ENCODE measurements at places on chromosomes 3 and 15. TPM values are rescaled to one million over a fixed set of nuclear protein-coding genes. Genes with fewer than 3 reads are reported as not detected.

CD80 gene
- total RNA-seq: 1.0 TPM

EBLN2 gene
- 2.4 TPM for total RNA-seq

ISL2 gene
- total RNA-seq: not detected

OR5H1 gene
- total RNA-seq: not detected

PLSCR4 gene
- 56.4 TPM for total RNA-seq

GRCh38 chr3:190718097-190718496, 144.4 kb downstream of the GMNC start:
- H3K4me3 ChIP-seq: no peak overlapping the region
- no peaks in the 10 kb centered on the region for H3K36me3 ChIP-seq
- no peaks in the 10 kb centered on the region for H3K27me3 ChIP-seq
- H3K27ac ChIP-seq: no peak overlapping the region
- no peaks in the 10 kb centered on the region for H3K4me1 ChIP-seq

DNA sequence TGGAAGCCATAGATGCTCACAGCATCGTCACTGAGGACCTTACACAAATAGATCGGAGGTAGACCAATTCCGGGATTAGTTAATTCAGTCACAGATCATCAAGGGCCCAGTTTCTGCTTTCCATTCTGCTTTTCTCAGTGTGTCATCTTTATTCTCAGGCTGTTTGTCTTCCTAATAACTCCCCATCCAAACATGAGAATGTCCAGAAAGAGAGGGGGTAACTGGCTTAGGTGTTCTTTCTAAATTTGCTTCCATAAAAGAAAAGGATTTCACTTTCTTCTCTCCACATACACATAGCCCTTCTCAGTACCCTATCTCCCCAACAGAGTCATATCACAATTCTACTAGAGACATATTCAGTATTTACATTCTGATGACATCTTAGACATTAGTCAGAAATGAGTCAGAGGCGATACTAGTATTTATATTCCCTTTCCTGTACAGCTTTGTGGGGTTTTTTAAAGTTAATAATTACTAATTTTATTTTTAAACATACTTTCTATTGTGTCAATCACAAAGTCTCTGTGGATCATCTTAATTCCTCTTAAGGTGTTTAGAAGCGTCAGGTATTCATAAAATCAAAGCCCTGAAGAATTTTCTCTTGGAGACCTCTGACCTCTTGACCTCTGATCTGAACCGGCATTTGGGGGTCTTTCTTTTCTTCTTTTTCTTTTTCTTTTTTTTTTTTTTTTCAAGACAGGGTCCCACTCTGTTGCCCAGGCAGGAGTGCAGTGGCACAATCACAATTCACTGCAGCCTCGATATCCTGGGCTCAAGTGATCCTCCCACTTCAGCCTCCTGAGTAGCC, 24.3 kb upstream of the IL12A start:
- no peaks in the 10 kb centered on the region for H3K36me3 ChIP-seq
- DNase-seq: no peak
- H3K27me3 ChIP-seq: no peaks in the 10 kb centered on the region
- H3K4me1 ChIP-seq: no peaks in the 10 kb centered on the region
- no peak overlapping the region for H3K27ac ChIP-seq

DNA sequence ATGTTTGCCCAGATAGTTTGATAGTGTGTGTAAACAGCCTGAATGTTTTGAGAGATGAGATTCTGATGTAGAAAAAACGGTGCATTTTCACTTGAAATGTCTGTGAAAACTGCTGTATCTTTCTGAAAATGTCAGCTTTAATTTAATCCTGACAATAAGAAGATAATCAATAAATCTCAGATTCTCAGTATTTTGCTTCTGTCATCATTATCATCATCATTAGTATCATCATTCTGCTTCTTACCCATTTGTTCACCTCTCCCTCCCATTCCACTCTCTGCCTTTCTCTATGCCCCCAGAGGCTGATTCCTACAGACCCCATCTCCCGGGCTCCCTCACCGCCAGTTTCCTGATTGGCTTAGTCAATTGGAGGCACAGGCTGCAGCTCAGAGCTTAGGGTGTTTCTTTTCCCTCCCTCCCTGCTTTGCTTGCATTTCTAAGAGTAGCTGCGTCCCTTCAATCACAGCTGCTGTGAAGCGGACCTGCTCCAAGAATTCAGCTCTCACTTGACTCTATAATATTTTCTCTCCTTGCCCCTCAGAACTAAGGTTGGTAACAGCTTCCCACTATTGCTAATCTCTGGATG, 8.2 kb upstream of the SNTN start:
- H3K36me3 ChIP-seq: no peaks in the 10 kb centered on the region
- no peak overlapping the region for H3K27ac ChIP-seq
- DNase-seq: no peak
- no peak overlapping the region for H3K4me3 ChIP-seq
- H3K4me1 ChIP-seq: no peaks in the 10 kb centered on the region
- no peaks in the 10 kb centered on the region for H3K27me3 ChIP-seq

DNA sequence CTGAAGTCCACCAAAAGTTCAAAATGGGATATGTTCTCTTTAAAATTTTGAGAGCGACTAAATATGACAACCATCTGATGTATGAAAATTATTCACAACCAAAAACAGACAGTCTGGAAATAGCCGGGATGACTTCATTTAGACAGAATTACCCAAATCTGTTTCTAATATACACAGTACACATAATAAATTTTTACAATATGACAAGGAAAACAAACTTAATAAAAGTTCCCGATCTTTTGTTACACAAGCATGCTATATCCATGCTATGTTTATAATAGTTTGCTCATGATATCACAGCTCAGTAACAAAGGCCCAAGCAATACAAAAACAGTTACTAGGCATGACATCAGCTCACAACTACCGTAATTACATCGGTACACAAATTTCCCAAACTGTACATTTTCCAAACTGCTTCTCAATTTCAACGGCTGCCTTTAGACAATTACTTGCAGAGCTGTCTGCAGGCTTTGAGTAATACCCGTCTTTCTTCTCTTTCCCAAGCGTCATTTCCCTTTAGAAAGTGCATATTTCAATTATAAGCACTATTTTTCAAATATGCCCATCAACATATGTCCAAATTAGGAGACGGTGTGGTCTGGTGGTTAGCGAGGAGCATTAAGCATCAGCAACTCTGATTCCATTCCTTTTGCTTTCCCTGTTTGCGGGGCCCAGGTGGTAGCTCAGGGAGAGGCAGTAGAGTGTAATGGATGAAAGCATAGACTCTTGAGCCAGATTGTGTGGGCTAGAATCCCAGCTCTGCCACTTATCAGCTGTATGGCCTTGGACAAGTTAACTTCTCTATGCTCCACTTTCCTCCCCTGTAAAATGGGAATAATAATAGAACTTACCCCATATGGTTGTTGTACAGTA, 481.2 kb downstream of the FOXP1 start:
- no peak overlapping the region for H3K27ac ChIP-seq
- H3K4me1 ChIP-seq: peaks cover 11% of the 10 kb centered on the region
- no peak for DNase-seq
- no peak overlapping the region for H3K4me3 ChIP-seq
- no peaks in the 10 kb centered on the region for H3K36me3 ChIP-seq

- peak overlapping the region; percentile 92 for H3K4me3 ChIP-seq
- H3K36me3 ChIP-seq: no peaks in the 10 kb centered on the region
- H3K27me3 ChIP-seq: no peaks in the 10 kb centered on the region
- H3K4me1 ChIP-seq: peaks cover 25% of the 10 kb centered on the region
Measured at GRCh38 chr15:96334017-96334704, 3.7 kb downstream of the NR2F2 start.

GRCh38 chr15:80840182-80841130, 61.3 kb downstream of the CEMIP start:
- H3K27ac ChIP-seq: no peak overlapping the region
- DNase-seq: no peak
- no peaks in the 10 kb centered on the region for H3K36me3 ChIP-seq

DNA sequence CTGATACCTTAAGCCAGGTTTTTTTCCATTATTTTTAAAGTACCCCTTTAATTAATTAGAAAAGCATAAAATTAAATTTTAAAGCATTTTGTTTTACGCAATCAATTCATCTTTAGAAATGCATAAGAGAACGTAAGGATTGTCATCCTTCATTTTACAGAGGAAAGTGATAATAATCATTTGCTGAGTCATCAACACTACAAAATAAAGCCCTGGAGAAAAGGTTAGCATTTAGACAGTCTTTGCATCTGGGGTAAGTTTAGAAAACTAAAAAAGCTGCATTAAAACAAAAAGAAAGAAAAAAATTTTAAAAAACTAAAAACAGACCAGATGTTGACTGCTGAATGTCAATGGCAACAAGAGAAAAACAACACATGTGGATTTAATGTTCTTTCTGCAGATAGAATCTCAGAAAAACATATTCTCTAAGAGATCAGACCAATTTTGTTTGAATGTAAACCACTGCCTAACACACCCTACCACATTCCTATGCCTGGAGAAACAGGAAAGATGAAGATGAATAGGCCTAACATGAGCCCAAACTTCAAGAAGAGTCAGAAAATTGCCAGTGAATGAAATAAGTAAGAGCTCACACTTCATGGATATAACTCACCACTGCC, 59.9 kb downstream of the SUCNR1 start:
- no peaks in the 10 kb centered on the region for H3K36me3 ChIP-seq
- H3K27me3 ChIP-seq: no peaks in the 10 kb centered on the region
- H3K4me3 ChIP-seq: no peak overlapping the region
- H3K27ac ChIP-seq: no peak overlapping the region
- no peak for DNase-seq

- H3K4me1 ChIP-seq: no peaks in the 10 kb centered on the region
- H3K4me3 ChIP-seq: no peak overlapping the region
- no peaks in the 10 kb centered on the region for H3K27me3 ChIP-seq
- no peak for DNase-seq
Measured at GRCh38 chr15:74517096-74517495, 23.9 kb upstream of the ARID3B start.

GRCh38 chr3:46110701-46111493, 83.6 kb upstream of the XCR1 start:
- H3K27ac ChIP-seq: peak overlapping the region; percentile 45
- no peak overlapping the region for H3K4me3 ChIP-seq
- H3K4me1 ChIP-seq: peaks cover 4% of the 10 kb centered on the region
- no peak for DNase-seq

DNA sequence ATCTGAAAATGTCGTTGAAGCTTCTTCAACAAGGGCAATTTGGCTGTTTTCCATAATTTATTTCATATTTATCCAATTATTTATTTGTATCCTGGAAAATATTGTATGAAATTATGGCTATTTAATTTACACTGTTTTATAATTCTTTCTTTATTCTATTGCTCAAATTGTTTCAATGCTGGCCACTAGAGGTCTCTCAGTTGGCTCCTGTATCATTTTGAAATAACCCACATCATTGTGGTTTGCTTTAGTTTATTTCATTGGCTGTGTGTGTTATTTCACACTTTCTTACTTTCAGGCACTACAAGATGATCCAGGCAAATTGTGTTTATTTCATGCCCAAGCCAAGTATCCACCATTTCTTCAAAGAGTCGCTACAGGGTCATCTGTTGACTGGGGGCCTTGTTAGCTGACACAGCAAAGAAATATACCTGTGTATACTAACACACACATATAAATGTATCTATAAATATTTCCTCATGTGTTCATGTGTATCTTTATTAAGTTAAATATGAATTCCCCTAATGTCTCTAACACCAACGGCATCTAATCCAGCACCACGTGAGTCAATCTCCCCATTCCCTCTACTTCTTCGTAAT, 86.2 kb downstream of the NPAP1 start:
- DNase-seq: no peak
- no peak overlapping the region for H3K4me3 ChIP-seq
- no peaks in the 10 kb centered on the region for H3K27me3 ChIP-seq
- no peak overlapping the region for H3K27ac ChIP-seq
- H3K36me3 ChIP-seq: no peaks in the 10 kb centered on the region

GRCh38 chr15:67097930-67098740, 32.7 kb downstream of the SMAD3 start:
- H3K4me1 ChIP-seq: peaks cover 23% of the 10 kb centered on the region
- no peak overlapping the region for H3K4me3 ChIP-seq
- no peaks in the 10 kb centered on the region for H3K27me3 ChIP-seq
- DNase-seq: no peak
- no peaks in the 10 kb centered on the region for H3K36me3 ChIP-seq
- peak overlapping the region; percentile 36 for H3K27ac ChIP-seq

Data from liver (tissue), 10 donors.